ENCODE measurements at places on chromosomes 5 and 9. TPM values are rescaled to one million over a fixed set of nuclear protein-coding genes. Genes with fewer than 3 reads are reported as not detected.
A peak's percentile ranks its signal among the peaks of the same experiment; 100 is the strongest.

- no peak for DNase-seq
Measured at GRCh38 chr5:66561256-66561990, 34.8 kb upstream of the MAST4 start.

DNA sequence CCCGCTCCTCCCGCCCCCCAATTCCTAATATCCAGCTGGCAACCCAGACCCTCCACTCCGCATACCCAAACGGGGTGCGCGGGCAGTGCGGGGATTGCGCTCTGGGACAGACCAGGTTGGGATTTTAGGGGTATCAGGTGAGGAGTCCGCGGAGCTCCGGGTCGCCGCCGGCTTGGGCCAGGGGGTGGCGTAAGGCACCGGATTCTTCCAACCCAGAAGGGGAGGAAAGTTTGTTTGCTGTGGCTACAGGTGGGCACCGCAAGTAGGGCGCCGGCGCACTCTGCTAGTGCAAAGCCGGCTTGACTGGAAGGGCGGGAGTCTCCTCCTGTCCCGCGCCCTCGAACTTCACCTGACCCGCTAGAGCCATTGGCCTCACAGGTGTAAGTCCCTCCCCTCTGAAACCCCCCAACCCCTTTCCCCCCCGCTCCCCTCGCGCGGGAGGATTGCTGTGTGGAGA lies 709 bp downstream of the IQGAP2 start:
- no peak for DNase-seq

DNA sequence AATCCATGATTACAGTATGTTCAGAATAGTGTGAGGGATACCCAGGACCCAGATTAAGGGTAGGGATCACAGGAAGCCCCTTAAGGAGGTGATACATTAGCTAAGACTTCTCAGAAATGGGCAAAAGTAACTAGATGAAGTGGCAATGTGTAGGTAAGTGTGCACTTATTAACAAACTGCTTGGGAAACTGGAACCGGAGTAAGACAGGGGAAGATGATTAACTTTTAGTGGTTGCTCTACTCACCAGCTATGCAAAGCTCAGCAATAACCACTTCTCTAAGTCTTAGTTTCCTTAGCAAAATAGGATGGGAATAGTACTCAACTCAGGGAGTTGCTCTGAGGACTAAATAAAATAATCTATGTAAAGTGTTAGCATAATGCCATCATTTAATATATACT lies 182.2 kb downstream of the MCTP1 start:
- no peak for DNase-seq

- DNase-seq: no peak
Measured at GRCh38 chr9:90795084-90795483, 6.5 kb upstream of the SYK start.

DNA sequence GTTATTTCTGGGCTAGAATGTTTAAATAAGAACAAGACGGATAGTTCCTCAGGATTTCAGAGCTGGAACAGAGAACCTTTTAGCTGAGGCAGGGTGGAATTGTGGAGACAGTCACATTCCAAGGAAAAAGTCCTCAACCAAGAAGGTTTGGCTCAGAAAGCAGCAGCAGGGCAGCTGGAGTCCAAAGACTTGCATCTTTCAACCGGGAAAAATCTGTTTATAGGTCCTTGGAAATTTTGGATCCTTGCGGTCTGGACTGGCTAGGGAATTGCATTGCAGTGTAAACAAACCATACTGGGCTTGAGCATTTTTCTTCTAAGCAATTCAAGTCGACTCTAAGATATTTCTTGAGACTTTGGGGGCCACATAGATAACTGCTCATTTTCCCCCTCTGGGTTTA lies 40.8 kb upstream of the HMHB1 start:
- DNase-seq: no peak

DNA sequence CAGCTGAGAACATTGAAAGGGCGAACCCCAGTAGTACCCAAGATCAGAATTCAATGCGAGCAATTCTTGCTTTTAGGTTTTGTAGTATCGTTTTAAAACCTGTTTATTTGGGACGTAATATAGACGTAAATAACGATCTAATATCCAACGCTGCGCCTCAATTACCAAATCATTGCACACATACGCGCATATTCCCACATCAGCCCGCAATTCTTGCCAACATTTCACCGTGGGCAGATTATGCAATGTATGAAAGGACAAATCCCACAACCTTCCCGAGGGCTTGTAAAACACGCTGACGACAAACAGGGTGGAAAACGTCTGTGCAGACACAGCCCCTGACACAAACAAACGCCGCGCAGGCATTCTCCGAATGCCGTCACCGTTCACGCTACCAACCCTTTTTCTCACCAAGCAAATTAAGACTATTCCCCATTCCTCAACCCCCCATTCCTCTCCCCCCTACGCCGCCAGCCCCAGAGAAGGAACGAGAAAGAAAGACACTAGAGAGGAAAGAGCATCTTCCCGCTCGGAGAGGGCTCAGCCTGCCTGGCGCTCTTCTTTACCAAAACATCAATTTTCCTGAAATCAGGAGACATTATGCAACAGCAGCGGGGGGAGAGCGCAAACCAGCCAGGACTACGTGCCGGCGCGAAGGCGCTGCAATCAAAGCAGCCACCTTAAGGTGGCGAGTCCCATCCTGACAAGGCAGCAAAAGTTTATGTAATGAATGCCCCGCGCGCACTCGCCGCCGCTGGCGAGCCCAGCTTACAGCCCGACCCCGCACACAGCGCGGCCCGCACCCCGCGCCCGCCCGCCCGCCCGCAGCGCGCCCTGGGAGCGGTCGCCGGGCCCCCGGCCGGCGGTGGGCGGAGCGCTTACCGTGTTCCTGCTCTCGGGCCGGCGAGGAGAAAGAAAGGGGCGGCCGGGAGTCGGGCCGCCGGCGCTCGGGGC lies 597 bp downstream of the NFIL3 start:
- peak; percentile 83 for DNase-seq

- no peak for DNase-seq
Measured at GRCh38 chr5:40027400-40027799, 602.6 kb upstream of the DAB2 start.

DNA sequence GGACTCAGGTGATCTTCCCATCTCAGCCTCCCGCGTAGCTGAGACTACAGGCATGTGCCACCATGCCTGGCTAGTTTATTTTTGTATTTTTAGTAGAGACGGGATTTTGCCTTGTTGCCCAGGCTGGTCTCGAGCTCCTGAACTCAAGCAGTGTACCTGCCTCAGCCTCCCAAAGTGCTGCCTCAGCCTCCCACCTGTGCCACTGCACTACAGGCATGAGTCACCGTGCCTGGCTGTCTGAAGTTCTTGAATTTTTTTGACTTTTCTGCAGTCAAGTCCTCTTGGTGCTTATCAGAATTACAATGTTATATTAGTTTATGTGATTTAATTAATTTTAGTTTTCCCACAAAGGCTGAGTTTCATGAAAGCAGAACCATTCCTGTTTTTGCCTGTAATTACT lies 9.8 kb downstream of the SPIN1 start:
- no peak for DNase-seq

DNA sequence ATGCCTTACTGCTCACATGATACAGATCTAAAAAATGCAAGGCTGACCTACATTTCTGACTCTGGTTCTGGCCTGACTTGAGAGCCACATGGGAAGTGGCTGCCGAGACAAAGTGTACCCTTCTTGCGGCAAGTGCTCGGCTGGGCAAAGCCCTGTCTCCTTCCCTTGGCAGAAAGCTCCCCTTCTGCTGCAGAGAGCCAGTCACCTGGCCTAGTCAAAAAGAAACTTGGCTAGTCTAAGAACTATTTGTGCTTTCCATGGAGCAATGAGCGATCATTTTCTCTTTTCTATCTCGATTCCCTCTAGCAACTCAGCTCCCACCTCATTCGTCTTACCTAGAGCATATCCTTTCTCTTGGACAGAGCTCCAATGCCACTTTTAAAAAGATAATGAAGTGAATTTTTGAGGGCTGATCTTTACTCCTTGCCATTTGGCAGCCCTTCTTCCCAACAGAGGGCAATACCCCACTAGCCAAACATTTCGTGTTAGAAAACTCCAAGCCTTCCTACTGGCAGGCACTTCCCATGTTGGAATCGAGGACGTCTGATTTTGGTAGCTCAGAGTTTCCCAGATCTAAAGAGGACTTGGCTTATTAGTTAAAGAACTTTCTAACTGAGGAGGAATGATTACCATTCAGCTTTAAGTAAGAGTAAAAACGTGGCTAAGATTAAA lies 108.1 kb upstream of the PRRC1 start:
- DNase-seq: no peak

- no peak for DNase-seq
Measured at GRCh38 chr5:159345336-159345735, 15.0 kb upstream of the IL12B start.

GRCh38 chr5:149447373-149448367 lies 68.6 kb upstream of the IL17B start:
- peak; percentile 83 for DNase-seq

DNA sequence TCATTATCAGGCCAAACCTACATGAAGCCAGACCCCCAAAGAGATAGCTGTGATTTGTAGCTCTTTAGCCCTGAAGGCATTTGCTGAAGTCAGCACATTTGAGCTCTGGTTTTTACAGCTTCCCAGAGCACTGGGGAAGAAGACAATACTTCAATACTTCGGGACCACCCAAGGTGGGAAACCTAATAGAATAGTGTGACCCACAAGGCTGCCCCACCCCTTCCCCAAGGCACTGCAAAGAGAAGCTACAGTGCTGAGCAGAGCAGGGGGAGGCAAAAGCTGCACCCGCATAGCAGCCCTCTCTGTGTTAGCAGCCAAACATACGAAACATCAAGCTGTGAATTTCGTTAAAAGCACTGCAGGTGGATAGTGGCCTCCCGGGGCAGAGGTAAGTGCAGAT lies 87.3 kb downstream of the HSD17B3 start:
- DNase-seq: no peak

DNA sequence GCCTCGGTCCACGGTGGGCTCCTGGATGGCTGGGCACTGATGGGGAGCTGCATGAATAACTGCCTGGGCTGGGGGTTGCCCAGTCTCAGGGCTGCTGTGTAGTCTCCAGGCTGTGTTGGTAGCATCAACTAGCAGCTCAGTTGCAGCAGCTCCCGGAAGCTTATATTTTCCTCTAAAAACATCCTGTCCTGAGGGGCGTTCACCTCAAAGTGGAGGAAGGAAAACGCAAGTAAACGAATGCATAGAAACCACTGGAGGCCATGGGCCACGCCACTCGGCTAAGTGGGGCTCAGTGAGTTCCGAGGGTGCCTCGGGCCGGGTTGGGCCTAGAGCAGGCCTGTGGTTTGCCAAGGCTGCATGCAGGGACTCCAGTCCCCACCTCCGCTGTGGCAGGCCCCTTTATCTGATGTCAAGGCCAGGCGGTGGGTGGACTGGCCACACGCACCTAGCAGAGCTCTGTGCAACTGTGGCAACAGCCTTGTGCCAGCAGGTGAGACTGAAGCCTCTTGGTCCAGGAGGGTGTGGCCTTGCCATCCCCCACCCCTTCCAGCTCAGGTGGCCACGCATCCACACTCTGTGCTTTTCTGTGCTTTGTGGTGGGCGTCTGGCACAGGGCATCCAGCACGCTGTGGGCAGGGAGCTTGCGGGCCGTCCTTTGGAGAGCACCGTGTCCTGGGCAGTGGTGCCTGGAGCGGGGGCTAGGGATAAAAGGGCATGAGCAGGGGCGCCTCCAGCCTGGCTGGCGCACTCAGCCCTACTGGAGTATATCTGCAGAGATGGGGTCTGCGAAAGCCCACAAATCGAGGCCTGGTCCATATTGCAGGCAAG lies 15.1 kb downstream of the TCF7 start:
- no peak for DNase-seq

- DNase-seq: no peak
Measured at GRCh38 chr5:2105141-2105540, 222.4 kb upstream of the IRX4 start.

- DNase-seq: no peak
Measured at GRCh38 chr5:123855609-123856008, 343.6 kb downstream of the CSNK1G3 start.

- no peak for DNase-seq
Measured at GRCh38 chr5:148484651-148485050, 100.9 kb downstream of the FBXO38 start.

- no peak for DNase-seq
Measured at GRCh38 chr5:72749362-72749997, 67.0 kb upstream of the TNPO1 start.

DNA sequence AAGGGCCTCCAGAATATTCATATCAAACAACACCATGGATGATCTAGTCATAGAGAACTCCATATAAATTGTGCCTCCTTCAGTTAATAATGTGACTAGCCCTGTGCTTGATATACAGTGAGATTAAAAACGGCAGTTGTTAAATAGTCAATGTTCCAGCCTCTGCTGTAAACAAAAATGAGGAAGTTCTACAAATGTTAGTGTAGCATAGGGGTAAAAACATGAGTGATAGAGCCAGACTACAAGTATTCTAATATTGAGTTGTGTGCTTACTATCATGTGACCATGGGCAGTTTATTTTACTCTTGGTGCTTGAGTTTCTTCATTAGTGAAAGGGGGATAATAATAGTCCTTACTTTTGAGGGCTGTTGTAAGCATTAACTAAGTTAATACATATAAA lies 43.3 kb upstream of the SLCO6A1 start:
- no peak for DNase-seq

- DNase-seq: no peak
Measured at GRCh38 chr5:67178966-67179365, 17.6 kb downstream of the CD180 start.

Gene SLC22A4
- 17.5 TPM for total RNA-seq

Gene AGGF1
- 19.5 TPM for total RNA-seq

Gene LCN10
- not detected for total RNA-seq

Gene FLT4
- total RNA-seq: not detected

Gene PTPN3
- total RNA-seq: 6.3 TPM

Gene TSC1
- 36.6 TPM for total RNA-seq

Gene LHX2
- total RNA-seq: 0.63 TPM

Gene EPB41L4B
- total RNA-seq: 20.2 TPM

Gene WASHC1
- total RNA-seq: 17.2 TPM

Gene NSG2
- total RNA-seq: not detected

Gene TCF7
- total RNA-seq: 0.29 TPM

Gene PTCD2
- total RNA-seq: 20.3 TPM

Gene NANS
- total RNA-seq: 102 TPM

Gene MARCOL
- not detected for total RNA-seq

Gene NXNL2
- total RNA-seq: 0.49 TPM

Gene PCDHGA8
- total RNA-seq: 0.56 TPM

Gene ABO
- total RNA-seq: not detected

Gene SUSD3
- not detected for total RNA-seq

Gene ORM2
- total RNA-seq: not detected

Gene PDE6A
- total RNA-seq: 0.22 TPM

Gene NPR2
- 10.0 TPM for total RNA-seq

Gene C9orf153
- total RNA-seq: not detected

Gene CACNA1B
- total RNA-seq: not detected

Gene F12
- total RNA-seq: 16.5 TPM

Gene OR1Q1
- total RNA-seq: not detected

All from MCF 10A (cell line).